ENCODE measurements at places on chromosomes 12 and 14. TPM values are rescaled to one million over a fixed set of nuclear protein-coding genes. Genes with fewer than 3 reads are reported as not detected.

DNA sequence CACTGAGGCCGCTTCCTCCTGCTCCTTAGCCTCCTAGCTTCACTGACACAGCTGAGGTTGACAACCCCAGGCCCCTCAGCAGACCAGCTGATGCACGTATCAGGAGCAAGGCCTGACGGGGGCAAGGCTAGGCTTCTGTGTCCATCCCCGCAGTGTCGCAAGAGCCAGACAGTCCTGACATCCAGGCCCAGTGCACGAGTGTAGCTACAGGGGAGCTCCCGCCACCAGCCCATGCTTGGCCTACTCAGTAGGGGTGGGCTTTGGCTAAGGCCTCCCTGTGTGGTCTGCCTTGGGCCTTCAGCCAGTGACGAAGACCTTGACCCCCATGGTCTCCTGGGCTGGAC, 179.1 kb downstream of the DPF3 start:
- no peak for ATAC-seq

The DDN gene
- total RNA-seq: 0.99 TPM

The CPM gene
- total RNA-seq: 0.87 TPM

The MYH6 gene
- 0.14 TPM for total RNA-seq

GRCh38 chr12:62893276-62893675, 41.7 kb downstream of the PPM1H start:
- no peak for ATAC-seq

- ATAC-seq: peak; percentile 53
These were observed 499 bp downstream of the TOGARAM1 start for GRCh38 chr14:44962334-44963043.

The PLEKHD1 gene
- total RNA-seq: 0.78 TPM

The FANCM gene
- total RNA-seq: 12.7 TPM

GRCh38 chr14:37553935-37554550, 41.0 kb downstream of the FOXA1 start:
- ATAC-seq: no peak

The PCED1B gene
- total RNA-seq: 0.27 TPM

DNA sequence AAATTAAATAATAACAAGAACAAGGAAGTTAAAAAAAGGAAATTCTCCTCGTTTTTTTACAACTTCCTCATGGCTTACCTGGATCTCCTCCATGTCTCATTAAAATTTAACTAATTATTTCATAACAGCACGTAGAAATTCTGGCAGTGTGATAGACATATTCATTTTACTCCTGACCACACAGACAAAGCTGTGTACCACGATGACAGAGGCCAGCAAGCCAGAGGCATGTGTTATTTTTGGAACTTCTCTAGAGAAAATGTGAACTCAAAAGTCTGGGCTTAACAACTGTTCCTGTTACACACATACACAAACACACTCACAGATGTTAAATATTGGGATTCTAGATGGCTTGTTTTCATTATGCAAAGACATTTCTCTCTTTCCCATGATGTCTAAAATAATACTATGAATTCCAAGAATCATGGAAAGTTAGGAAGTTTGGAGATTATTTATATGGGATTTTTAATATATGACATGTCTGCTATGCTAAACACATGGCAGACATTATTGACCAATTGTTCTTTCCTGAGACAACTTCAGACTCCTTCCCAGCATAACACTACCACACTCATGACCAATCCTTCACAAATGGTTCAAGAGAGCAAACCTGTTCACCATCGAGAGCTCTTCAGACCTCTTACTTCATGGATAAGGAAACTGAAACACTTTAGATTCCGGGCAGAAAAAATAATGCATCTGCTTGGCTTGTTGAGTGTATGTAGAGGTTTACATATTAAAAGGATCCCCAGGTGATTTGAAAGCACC, 158.7 kb downstream of the DACT1 start:
- ATAC-seq: no peak

The L3HYPDH gene
- total RNA-seq: 25.2 TPM

The LHX5 gene
- not detected for total RNA-seq
